ENCODE measurements at places on chromosomes 2 and 18.

- no peak for DNase-seq
Observed at GRCh38 chr2:42435628-42436027, 58.2 kb downstream of the KCNG3 start.

DNA sequence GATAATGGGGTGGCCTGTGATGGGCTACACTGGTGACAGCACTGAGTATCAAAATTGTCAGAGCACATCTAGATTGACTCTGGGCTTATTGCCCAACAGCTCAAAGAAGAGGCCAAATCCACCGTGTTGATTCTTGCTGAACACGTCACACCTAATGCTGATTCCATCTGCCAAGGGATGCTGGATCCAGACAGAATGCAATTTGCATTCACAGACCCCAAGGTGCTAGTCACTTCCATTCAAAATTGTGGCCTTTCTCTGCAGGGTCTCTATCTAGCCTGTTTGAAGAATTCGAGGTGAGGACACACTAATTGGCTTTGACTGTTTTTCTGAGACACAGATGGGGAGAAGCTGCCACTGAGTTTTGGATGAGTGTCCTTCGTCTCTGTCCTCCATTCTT is 13.5 kb upstream of the GPR39 start:
- DNase-seq, result no peak

GRCh38 chr2:22912398-22912797 is 472.6 kb upstream of the KLHL29 start:
- DNase-seq, result no peak

- no peak for DNase-seq
Observed at GRCh38 chr2:65558743-65559142, 126.3 kb upstream of the SPRED2 start.

DNA sequence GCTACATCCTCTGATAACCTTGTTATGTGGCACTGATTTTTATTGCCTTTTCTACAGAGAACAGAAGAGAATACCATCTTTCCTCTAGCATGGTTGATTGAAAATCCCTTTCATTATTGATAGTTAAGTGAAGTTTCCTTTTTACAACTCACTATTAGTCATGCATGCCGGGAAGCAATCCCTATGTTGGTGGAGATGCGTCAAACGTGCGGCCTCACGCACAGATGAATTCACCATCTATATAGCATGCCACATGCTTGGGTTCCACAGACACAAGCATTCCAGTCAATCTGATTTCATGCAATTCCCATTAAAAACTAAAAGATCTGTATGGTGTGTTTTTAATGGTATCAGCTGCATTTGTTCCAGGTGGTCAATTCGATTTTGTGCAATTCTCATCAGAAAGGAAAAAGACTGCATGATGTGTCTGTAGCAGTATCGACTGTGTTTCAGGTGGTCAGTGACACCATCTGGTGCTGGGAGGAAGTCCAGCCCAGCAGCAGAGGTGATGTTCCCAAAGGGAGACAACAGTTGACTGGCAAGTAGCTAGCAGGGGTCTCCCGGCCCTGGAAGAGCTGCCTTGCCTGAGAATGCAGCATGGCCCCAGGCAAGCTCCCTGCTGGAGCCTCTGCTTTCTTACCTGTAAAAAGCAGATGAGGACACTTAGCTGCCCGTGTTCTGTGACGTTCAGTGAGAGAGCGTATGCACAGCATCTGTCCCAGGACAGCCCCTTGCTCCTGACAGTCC is 151.3 kb upstream of the NCK2 start:
- no peak for DNase-seq

All from stimulated activated CD8-positive, alpha-beta memory T cell treated with anti-CD3 and anti-CD28 coated beads, Interleukin-4, amount 100 ng/mL, for 48 hours (primary cell).